Stimulated activated CD4-positive, alpha-beta T cell treated with anti-CD3 and anti-CD28 coated beads, Interleukin-1b, Interleukin-23, amount 100 ng/mL, for 48 hours (primary cell): ENCODE measurements at places on chromosomes 6 and 20.

DNA sequence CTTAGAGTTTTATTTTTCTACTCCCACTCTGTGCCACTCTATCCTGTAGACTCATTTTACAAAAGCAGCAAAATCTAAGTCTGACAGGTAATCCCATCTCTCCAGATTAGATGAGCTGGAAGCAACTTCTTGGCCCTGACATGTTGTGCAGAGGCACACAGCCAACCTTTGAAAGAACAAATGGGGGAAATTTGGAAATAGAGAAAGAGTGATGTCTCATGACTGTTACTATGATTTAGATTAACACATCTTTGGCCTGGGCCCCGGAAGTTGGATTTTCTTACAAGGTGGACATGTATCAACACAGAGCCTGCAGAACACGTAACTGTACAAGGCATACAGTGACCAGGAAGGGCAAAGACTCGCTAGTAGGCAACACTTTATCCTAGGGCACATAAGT lies 227.7 kb downstream of the MYLK4 start:
- no peak for DNase-seq

DNA sequence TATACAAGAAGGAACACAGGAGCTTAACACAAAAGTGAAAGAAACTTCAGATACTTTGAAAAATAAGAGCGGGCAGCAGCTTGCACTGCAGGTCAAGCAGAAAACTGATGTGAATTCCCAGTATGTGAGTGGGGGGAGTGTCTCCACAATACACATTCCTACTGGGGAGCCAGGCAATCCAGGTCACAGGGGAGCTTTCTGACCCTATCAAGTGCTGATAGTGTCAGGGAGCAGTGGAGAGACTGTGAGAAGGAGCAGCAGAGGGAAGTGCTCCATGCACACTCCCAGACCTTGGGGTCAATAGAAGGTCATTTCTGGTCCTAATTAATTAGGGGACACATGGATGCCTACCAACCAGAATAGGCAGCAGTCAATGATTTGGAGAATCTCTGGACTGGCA lies 59.4 kb downstream of the PDSS2 start:
- no peak for DNase-seq

GRCh38 chr6:83168556-83168955 lies 24.5 kb downstream of the PGM3 start:
- DNase-seq, result no peak

DNA sequence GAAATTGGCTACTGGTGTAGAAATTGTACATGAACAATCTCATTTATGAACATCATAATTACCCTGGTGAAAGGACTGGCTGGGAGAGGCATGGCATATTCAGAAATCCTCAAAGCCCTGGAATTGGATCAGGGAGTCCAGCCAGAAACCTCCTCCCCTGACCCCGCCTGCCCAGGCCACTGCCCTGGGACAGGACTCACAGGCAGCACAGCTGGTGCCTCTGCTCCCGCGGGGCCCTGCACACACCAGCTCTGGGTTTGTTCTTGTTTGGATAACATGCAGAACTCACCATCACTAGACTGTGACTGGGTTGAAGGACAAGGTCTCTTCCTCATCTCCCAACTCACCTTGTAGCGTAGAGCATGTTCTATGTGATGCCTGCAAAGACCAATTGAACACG lies 56.2 kb downstream of the AGPAT4 start:
- no peak for DNase-seq

DNA sequence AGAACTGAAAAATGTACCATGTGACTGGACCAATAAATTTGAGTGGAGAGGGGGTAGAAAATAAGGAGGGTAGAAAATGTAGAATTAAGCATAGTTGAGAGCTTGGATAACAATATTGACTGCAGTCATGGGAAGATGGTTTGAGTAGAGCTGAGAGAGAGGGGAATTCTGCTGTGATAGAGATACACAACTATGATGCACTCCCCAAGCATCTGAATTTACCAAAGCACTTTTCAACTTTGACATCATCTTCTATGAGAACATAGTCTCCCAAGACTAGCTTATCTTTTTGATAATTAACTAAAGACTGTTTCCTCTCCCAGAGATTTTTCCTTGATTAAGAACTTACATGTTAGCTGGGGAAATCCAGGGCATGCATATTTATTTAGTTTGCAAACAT lies 103.1 kb downstream of the TNFRSF21 start:
- DNase-seq, result no peak

GRCh38 chr6:124324237-124324636 lies 520.6 kb downstream of the NKAIN2 start:
- no peak for DNase-seq

GRCh38 chr20:38961530-38962043 lies 557 bp upstream of the DHX35 start:
- peak; percentile 16 for DNase-seq
